ENCODE measurements at places on chromosomes 12 and 14.

DNA sequence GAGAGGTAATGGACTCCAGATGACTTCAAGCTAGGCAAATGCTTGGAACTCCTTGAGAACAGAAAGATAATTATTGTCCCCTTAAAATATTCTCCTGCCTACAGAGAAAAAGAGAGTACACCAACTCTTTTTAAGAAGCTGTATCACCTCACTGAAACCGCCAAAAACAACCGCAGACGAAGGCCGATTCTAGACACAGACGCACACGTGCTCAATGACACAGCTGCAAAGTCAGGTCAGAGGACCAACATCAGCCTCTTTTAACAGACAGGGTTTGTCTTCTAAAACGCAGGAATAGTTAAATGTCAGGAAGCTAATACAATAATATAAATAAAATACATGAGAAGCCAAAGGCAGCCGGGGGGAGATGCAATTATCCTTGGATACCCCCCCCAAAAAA lies 19.0 kb downstream of the SLC15A4 start:
- DNase-seq: no peak

DNA sequence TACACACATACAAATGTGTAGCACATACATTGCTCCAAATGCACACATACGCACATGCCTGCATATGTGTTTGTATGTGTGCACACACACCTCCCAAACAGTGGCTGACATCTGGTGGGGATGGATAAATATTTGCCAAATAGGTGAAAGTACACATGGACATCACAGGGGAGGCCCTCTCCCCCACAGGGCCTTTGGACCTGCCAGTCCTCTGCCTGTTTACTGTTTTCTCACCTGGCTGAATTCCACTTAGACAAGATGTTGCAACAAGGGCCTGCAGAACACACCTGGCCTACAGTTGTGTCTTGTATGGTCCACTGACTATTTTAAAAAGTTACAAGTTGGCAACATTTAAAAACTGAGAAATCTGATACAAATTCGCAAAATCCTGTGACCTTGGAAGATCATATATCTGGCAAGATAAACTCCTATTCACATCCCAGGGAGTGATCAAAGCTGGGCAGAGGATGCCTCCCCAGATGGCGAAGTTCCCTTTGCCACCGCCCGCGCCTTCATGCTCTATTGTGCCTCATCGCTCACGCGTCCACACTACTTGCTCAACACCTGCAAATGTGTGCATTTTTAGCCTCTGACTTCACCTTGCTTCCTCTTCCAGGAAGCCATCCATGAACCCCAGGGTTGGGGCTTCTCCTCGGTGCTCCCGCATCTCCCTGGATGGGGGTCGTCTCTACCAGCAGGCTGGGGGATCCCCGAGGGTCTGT lies 118.4 kb upstream of the FZD10 start:
- DNase-seq: no peak

DNA sequence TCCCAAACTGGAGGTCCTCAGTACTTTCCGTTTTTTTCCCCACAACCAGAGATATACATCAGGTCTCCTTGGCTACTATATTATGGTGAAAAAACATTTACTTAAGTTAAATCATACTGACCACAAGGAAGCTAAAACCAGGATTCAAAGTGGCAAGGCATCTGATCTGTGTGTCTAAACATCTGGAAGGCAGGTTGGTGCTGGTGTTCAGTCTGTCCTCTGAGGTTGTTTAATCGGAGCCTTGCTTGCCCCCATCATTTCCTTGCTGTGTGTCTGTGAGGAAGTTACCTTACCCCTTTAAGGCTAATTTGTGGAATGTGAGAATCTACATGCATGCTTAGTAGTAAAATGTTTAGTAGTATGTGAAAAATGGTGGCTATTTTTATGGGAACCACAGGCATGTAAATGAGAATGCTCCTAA lies 75.6 kb downstream of the GALNT4 start:
- DNase-seq: no peak

DNA sequence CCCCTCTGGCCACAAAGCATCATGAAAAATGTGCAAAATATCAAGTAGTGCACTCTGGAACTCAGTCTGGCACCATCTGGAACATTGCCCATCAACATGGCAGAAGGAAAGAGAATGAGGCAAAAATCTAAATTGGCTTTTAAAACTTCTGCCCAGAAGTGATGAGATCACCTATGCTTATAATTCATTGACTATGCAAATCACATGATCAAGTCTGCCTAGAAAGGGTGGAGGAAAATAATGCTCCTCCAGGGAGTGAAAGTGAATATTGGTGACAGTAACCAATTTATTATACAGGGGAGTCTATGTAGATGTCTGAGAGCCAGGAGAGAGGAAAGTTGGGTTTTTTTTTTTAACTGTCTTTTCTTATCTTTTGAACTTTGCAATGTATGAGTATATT lies 73.3 kb upstream of the HIF1A start:
- no peak for DNase-seq

GRCh38 chr14:34404416-34404815 lies 57.6 kb downstream of the SPTSSA start:
- no peak for DNase-seq

GRCh38 chr14:50954811-50955372 lies 10.6 kb upstream of the PYGL start:
- no peak for DNase-seq

- DNase-seq: no peak
Observed at GRCh38 chr14:69473946-69474345, 10.6 kb upstream of the PLEKHD1 start.

Measured in CD4-positive, alpha-beta T cell treated with Interferon gamma for 1 hour (primary cell).